ENCODE measurements at places on chromosomes 1 and 21.

- no peak for DNase-seq
These were observed 57.1 kb downstream of the DDAH1 start for GRCh38 chr1:85407746-85408377.

- DNase-seq, result no peak
These were observed 60.5 kb downstream of the CLIC4 start for GRCh38 chr1:24805534-24806301.

DNA sequence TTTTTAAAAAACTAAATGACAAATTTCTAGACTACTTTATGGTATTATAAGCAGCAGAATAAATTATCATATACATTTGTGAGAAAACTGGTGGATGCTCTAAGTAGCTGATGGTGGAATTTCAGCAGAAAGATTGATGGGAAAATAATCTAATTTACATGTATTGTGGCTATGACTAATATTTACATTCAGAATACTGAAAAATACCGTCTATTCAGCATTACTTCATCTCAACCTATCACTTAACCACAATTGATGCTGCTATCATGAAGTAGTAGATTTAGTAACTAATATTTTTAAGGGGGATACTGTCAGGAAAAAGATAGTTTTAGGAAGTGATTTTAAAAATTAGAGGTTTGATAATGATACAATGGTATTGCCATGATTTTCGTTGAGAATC lies 137.9 kb downstream of the IFI44 start:
- DNase-seq, result no peak

DNA sequence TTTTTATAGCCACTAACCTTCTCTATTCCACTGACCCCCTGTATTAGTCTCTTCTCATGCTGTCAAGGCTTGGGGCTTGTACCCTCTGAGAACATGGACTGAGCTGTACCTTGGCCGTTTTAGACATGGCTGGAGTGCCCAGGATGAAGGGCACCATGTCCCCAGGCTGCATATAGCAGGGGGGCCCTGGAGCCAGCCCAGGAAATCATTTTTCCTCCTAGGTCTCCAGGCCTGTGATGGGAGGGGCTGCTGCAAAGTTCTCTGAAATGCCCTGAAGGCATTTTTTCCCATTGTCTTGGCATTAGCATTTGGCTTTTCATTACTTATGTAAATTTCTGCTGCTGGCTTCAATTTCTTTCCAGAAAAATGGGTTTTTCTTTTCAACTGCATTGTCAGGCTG lies 119.5 kb downstream of the NTMT2 start:
- DNase-seq, result no peak

DNA sequence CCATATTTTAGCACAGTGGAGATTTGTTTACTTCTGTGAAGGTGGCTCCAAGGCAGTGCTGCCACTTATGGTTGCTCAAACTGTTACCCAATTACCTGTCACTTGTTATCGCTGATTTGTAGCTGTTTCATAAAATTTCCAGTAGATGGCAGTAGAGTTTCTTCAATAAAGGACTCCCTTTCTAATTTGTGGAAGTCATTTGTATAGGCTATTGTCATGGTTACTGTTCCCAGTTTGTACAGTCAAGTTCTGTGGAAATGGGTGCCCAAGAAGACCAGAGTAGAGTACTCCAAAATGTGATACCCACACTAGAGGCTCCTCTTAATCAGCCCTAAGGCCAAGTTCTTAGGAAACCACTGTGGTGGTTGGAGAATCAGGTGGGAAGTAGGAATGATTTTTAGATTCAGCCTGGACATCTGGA lies 186.1 kb downstream of the CLEC20A start:
- DNase-seq, result no peak

DNA sequence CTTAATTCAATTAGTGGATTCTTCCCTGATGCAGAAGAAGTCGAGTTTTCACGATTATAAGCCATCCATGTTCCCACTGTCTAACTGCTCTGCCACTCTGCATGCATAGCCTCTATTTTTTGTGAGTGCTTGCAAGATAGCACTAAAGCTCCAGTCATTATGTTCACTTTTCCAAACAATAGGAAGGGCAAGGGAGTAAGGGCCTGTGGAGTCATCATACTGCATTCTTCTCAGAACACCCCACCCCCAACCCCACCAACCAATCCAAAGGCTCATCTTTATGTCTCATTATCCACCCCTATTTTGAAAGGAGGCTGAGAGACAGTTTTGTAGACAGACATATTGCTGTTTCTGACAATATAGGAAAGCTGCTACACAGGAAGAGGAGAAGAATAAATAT lies 471.7 kb upstream of the ADGRL2 start:
- no peak for DNase-seq

DNA sequence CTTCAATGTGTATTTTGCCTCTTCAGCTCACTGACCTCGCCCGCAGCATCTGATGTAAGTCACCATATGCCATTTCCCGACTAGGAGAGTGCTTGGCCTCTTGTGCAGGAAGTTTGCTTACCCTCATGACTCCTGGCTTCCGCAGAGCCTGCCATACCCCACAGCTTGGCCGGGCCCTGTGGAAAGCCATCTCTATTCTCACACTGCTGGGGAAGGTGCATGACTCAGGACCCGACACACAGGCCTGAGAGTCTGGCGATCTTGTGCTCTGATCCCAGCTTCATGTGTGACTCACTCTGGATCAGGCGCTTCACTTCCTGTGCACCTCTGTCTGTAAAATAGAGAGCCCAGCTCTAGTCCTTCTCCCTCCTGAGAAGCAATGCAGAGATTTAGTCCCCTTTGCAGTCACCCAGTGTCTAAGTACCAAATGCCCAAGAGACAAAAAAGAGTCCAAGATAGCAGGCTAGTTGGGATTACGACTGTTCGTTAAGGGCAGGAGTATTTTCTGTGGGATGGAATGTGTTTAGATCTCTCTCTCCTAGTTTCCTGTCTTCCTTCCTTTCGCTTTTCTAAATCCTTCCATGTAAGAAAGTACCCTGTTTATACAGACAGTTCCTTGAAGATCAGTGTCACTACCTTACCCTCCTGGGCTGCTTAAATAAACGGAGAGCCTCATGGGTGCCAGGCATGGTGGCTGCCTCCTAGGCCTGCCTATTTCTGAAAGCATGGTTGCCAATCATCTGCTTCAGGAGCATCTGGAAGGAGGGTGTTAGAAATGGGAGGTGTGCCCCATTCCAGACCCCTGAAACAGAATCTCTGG lies 62.8 kb upstream of the KIF26B start:
- no peak for DNase-seq

- DNase-seq, result no peak
These were observed 928 bp downstream of the TLCD4 start for GRCh38 chr1:95118067-95118499.

DNA sequence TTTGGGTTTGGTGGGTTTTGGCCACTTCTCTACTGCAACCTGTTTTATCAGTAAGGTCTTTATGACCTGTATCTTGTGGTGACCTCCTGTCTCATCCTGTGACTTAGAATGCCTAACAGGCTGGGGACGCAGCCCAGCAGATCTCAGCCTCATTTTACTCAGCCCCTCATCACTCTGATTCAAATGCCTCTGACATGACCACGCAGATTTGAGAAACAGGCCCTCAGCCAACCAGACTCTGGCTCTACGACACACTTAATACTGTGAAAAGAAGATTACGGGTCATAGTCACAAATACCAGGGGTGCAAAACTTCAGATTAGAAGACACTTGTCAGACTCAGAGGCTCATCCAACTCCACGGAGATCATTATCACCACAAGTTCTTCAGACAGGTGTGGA lies 28.3 kb upstream of the KIF26B start:
- no peak for DNase-seq

DNA sequence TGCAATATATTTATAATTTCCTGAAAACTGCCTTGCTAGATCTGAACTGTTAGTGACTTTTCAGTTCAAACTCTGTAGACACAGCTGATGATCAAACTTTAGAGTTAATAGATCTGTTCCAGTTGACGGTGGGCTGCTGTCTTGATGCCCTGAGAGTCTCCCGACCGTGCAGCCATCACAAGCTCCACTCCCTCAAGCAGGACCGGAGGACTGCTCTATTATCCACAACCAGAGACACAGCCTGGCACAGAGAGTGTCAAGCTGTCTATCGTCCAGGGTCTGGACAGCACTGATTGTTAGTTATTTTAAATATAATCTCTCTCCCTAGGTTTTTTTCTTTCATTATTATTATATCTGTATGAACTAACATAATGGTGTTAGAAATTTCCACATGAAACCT lies 8.0 kb downstream of the CHODL start:
- no peak for DNase-seq

DNA sequence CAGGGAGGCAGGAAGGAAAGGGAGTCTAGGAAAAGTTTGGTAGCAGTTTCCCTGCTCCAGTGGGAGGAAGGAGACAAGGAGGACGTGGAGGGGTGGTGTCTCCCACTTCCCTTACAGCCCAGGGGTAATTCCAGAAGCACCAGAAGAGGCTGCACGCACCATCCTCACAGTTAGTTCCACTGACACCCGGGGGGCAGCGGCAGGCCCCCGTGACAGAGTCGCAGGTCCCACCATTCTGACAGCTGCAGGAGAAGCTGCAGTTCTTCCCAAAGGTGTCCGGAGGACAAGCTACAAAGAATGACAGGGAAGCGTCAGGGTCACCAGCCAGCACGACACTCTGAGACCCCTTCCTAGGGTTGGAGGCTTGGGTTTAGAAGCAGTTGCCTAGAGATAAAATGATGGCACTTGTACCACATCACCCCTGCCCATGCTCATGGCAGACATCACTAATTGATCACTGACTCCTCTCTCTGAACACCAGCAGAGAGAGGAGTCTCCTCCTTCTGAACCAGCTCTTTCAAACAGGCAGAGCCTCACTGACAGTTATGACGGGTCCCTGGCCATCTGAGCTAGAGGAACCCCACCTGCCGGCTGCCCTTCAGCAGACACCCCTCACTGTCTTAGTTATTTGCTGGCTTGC lies 53.3 kb downstream of the ARHGEF16 start:
- DNase-seq, result no peak

- no peak for DNase-seq
These were observed 85.3 kb downstream of the LEPR start for GRCh38 chr1:65505547-65506300.

DNA sequence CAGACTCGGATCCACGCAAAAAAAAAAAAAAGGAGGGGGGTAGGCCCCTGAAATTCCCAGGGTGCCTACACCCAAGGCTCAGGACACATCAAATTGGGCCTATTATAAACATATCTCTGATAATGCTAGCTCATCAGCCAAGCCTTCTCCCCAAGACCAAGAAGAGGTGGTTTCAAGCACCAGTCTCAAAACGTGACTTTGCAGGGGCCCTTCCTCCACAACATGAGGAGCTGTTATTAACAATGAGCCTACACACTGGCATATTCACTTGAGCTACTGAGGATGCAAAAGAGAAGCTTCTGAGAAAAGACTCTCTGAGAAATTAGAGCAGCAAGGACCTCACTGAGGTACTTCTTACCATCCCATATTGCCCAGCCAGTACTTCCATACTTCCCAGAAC lies 32.7 kb downstream of the ERI3 start:
- DNase-seq, result no peak

- no peak for DNase-seq
These were observed 40.2 kb downstream of the NID1 start for GRCh38 chr1:236024641-236025040.

DNA sequence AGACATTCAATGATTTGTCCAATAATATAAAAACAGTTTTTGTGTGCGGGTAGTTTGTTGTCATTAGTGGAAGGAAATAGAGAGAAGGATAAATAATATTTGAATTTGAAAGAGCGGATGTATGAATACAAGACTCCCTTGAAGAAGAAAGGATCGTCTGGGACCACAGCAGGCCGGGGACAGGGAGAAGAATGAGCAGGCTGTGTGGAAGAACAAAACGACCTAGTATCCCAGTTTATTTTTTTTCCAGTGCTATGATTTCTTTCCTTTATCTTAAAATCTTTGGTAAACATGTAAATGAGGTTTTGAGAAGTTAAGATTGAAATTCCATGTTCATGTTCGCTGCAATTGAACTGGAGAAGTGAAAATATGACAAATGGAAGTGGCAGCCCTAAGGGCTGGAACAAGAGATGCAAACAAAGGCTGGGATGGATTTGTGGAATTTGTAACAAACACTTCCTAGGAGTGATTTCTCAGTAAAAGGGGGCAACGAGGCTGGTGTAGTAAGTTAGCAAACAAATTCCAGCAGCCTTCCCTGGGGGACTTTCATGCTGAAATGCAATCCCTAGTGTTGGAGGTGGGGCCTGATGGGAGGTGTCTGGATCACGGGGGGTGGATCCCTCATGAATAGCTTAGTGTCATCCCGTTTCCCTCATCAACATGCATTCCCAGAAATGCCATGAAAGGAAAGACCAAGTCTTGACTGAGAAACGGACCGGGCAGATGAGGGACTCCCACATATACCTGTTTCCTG lies 10.2 kb upstream of the IFI16 start:
- DNase-seq, result no peak

DNA sequence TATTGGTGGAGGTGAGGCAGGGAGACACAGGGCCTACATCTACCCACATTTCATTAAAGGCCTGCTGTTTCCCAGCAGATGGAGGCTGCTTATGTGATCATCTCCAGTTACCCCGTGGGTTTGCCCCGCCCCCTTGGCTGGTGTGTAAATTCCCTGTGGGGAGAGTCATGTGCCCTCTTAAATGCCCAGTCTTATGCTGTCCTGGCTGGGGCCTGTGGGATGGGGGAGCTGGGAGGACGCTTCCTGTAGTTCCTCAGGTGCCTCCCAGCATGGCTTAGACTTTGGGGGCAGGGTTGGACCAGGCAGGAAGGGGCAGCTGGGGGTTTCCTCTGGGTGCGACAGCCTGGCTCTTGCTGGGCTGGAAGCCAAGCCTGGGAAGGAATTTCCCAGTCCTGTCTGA lies 15.5 kb upstream of the CITED4 start:
- no peak for DNase-seq

DNA sequence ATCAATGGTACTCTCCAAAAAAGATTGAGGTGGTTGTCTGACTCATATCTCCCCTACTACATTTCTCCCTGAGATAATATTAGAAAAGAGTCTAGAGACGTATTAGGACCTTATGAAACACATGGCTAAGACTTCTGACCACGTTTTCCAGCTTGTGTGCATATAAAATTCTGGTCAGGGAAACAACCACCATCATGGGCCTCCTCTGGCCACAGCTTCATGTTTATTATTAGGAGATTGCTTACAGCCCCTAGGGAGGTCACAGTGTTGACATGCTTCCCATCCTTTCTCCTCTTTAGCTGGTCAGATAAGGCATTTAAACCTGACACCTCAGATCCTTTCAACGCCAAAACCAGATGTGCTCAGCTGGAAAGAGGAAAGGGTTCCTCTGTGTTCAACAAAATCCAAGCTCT lies 620.2 kb downstream of the PLPP3 start:
- DNase-seq, result no peak

DNA sequence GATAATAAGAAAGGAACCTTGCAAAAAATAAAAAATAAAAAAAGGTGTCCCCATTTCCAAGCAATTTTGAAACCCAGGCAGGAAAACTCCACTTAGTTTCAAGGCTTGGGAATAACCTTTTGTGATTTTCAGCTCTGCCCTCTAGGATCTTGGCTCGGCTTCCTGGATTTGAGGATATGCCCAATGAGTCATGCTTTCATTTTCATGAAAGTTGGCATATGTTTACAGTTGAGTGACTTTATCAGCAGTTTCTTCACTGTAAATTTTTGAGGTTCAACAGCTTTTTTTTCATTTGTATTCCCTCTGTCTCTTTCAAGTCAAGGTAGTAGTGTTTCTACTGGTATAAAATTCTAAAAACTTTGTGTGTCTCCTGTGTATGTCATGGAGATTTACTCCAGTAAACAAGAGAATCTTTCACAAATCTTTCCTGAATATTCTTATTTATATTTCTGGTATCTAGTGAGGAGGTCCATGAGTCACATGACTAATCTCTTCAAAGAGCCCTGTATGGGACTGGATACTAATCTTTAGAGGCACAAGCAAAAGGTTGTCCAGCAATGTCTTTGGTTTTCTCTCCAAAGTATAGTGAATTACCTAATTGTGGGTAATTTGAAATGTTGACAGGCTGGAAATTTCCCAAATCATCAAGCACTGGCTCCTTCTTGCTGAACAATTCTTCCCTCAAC lies 335.3 kb downstream of the BRINP2 start:
- DNase-seq, result no peak
